ENCODE measurements at places on chromosomes 4 and X.

- no peak for DNase-seq
Measured at GRCh38 chrX:134461437-134461836, 1.5 kb downstream of the HPRT1 start.

DNA sequence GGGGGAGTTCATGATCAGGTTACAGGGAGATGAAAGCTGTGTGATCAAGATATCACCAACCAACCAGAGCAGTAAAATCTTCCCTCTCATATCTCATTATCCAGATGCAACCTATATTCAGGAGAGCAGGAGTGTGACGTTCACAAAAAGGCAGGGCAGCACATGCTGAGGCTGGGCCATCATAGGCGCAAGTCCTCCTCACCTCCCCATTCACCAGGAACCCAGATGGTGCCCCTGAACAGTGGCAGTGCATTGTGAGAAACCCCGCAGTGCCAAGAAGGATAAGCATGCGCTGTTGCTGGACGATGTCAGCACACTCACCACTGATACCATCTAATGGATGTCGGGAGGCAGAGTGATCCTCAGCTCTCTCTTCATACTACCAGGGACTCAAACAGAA is 170.9 kb downstream of the COL25A1 start:
- no peak for DNase-seq

DNA sequence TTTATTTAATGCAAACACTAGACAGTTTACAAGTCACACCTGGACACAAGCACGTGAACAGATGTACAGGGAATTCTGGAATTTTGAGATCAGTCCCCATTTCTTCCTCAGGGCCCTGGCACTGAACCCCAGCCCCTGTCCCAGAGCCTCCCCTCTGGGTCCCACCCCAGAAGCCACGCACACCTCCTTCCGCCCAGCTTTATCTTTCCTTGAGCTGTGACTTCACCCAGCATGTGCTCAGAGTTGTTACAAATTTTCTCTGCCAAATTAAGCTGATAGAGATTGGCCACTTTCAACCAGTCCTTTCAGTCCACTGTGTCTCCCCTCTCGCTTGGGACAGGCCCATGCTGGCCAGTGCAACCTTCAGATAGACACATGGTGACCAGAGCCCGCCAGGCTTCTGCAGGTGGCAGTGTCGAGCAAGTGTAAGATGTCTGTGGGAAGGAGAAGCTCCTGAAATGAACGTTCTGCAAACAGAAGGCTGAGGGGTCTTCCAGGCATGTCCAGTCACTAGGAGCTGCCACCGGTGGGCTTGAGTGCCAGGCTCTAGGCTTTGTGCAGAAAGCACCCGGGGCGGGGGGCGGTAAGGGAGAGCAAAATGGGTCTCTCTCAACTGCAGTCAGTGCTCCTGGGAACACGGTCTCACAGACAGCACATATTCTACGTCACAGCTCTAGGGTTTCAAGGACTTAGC is 73.3 kb downstream of the MTMR1 start:
- DNase-seq: no peak

DNA sequence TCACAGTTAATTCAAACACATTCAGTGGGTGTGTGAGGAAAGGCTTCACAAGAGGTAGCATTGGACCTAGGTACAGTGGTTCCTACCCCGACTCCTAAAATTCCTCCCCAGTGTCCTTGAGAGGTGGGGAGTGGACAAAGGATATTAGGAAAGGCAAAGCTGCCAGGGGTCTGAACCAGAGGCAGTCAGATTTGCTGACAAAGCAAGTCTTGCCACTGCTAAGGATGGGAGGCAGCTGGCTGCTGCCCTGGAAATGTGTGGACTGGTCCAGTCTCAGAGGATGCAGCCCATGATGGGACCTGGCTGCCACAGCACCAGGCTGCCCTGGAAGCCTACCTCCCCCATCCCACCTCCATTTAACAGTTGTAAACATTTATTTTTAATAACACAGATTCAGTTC is 4.1 kb upstream of the PHF8 start:
- no peak for DNase-seq
